NCI-H446 (cell line): ENCODE measurements at places on chromosomes 4 and X.

DNA sequence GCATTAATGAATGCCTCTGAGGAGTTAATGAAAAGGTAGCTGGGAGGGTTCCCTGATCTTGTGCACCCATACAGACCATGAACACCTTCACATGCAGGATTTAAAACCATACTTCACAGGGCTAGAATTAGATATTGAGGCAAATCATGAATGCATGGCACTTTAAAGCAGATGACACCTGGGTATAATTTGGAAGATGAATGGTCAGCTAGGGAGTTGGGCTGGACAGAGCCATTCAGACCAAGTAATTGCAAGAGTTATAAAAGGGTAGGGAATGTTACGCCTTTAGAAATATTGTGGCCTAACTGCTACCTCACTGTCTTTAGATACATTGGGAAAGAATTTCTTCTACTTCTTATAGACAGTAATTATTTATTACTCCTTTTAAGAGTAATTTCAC, 89.1 kb upstream of the ZNF827 start:
- no peak for DNase-seq

DNA sequence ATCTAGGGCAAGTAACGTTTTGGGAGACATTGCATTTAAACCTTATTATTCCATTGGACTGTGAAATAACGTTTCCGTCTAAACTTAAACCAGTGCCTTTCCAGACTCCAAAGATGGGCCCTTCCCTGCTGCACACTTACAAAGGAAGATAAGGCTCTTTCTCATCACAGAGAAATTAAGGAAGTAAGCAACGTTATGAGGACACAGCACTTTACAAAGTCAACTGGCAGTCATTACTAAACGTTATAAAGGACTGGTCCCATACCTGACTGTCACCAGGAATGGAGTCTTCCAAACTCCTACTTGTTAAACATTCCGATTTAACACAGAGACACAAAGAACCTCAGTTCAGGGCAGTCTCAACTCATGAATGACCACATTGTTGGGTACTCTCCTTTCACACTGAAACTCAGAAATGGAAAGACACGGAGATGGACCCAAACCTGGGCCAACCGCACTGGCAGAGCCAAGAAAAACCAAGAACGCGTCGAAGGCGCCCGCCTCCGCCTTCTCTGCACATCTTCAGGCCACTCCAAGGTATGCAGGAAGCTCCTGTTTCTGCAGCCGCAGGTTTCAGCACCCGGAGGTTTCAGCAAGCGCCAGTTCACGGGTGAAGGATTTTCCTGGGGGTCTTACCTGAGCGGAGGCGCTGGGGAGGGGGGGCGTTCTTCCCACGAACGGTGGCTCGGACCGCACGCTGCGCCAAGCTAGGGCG, 670 bp downstream of the PAPSS1 start:
- peak; percentile 23 for DNase-seq

- peak; percentile 29 for DNase-seq
Measured at GRCh38 chrX:119118780-119119395, 8.7 kb downstream of the KIAA1210 start.

DNA sequence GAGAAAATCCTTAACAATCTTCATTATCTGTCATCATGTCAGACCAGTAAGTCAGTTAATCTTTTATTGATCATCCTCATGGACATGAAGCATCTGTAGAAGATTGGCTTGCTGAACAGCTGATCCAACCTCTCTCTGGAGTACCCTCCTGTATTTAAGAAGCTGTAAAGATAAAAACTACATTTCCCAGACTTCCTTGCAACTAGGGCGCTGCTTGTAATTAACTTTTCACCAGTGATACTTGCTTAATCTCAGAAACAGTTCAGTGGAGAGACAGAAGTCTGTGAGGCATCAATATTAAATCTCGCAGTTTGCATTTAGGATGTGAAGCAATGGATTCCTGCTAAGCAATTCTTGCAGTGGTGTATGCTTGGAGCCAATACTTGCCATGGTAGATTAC, 36.0 kb upstream of the SMARCA5 start:
- DNase-seq, result no peak

GRCh38 chr4:88807499-88807898, 109.9 kb upstream of the NAP1L5 start:
- no peak for DNase-seq

GRCh38 chrX:84123585-84123984, 64.4 kb downstream of the RPS6KA6 start:
- DNase-seq, result no peak

DNA sequence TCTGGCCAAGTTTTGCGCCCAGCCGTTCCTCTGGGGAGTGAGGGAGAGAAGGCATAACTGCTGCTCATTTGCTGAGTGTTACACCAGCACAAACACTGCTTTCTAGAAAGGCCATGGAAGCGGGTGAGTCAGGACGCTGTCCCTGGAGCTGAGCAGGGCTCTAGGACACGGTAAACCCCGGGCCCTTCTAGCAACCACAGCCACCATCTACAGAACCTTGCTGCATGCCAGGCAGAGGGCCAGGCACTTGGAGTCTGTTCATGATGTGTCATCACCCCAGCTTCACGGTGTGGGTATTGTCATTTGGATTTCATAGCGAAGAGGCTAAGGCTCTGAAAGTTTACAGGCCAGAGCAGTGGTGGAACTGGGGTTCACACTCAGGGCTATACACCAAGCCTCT, 31.8 kb upstream of the C4orf50 start:
- DNase-seq, result no peak

DNA sequence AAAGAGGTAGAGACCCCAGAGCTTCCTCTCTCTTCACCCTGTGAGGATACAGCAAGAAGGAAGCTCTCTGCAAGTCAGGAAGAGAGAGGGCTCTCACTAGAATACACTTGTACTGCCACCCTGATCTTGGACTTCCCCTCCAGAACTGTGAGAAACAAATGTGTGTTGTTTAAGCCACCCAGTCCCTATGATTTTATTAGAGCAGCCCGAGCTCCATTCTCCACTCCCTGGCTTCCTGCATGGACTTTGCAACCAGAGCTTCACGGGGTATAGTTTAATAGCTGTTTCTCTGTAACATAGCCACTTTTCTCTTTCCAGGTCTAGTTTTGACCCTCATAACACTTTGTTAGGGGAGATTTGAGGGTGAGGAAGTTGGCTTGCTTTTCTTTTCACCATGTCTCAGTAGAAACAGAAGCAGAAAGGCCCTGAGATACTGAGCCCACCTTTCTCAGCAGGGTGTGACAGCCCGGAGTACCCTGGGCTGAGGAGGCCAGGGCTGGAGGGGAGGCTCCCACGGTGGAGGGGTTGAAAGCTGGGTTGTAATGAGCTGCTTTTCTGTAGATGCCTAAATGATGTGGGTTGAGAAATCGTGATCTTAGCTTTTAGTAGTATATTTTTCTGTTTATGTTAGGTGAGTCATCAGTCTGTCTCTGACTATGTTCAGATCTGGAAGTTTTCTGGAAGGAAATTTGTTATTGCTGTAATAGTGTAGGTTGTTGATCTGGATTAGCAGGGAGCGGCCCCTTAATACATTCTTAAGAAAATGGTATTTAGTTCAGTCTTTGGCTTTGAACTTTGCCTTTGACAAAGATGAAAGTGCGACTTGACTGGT, 118.6 kb downstream of the PTTG2 start:
- no peak for DNase-seq

DNA sequence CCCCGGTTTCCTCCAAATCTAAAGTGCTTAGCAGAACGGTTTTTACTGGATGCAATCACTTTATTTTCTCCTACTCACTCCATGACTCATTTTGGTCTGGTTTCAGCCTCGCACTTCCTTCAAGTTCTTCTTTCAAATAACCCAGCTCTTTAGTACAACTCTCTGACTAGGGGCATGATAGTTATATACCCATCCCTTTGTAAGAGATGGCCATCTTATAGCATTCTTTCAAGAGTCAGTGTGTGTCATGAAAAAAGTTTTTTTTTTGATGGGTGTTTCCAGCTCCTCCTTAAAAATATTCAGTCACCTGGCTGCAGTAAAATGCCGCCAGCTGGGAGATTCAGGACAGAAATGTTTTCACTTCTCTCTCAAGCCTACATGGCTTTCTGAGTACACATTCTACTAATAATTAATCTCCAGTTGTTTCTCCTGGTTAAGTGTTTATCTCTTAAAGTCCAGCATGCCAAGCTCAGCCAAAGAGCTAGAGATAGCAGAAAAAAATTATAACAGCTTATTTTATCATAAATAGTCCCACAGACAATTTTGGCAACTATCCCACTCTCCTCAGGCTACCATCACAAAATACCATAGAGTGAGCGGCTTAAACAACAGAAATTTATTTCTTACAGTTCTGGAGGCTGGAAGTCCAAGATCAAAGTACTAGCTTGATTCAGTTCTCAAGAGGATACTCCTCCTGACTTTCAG, 139.3 kb downstream of the GASK1B start:
- no peak for DNase-seq

DNA sequence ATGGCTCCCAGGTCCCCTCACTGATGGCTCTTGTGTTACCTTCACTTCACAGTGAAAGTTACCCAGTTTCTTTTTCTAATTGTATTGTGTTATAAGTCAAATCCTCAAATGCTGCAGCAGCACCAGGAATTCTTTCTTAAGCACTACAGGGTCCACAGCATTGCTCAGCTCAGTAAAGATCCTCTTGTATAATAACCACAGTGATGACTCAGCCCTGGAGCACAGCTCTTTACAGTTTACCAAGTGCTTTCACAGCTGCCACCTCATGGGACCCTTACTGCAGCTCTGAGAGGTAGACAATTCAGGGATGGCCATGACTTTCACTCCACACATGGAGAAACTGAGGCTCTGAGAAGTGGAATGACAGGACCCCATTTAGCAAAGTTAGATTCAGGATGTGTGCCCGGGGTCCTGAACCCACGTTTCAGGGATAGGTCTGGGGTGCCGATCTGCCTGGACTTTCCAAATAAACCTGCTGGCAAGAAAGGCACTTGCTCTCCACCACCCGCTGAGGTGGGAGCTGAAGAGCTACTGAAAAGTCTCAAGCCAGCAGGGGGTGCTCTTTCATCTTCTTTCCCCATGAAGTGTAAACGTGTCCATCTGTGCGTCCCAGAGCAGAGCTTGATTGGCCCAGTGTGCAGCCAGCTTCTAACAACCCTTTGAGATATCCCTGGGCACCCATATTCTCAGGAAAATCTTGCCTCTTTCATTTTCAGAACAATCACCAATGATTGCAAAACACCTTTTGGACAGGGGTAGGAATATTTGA, 35.7 kb upstream of the GABRQ start:
- DNase-seq, result no peak

DNA sequence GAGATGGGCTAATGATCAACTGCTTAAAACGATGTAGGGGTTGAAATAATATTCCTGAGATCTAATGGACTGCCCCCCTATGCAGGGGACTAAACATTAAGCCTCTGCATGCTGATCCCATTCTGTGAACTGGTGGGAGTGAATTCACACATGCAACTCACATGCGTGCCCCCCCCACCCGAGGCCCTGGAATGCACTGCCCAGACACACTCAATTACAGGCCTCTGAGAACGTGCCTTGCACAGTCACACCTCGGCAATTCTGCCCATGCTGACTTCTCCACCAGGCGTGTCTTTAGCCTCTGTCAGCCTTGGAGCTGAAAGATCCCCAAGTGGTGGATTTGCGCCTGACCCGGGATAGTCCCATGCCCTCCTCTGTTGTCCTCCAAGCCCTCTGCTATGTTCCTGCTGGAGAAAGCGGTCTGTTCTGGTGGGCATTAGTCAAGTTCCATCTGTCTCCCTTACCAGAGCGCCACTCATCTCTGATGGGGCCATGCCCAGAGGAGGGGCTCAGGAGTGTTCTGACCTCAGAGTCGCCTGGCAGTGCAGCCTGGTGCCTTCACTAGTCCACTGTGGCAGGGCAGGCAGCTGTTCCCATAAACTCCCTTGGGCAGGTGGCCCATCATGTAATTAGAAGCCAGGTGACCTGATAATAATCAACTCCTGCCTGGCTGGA, 86.5 kb downstream of the DRD5 start:
- DNase-seq, result no peak

GRCh38 chrX:11010476-11010875, 100.7 kb upstream of the HCCS start:
- no peak for DNase-seq

- no peak for DNase-seq
Measured at GRCh38 chr4:8846826-8847225, 24.8 kb downstream of the HMX1 start.

GRCh38 chrX:117969782-117970181, 146.8 kb downstream of the KLHL13 start:
- DNase-seq, result no peak

DNA sequence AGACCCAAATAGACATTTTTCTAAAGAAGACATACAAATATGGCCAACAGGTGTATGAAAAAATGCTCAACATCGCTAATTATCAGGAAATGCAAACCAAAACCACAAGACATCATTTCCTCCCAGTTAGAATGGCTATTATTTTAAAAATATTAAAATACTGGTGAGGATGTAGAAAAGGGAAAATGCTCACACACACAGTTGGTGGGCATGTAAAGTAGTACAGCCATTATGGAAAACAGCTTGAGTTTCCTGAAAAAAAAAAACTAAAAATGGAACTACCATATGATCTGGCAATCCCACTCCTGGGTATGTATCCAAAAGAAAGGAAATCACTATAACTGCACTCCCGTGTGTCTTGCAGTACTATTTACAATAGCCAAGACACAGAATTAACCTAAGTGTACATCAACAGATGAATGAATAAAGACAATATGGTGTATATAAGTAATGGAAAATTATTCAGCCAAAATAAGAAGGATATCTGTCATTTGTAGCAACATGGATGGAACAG, 128.9 kb upstream of the DKK2 start:
- no peak for DNase-seq

DNA sequence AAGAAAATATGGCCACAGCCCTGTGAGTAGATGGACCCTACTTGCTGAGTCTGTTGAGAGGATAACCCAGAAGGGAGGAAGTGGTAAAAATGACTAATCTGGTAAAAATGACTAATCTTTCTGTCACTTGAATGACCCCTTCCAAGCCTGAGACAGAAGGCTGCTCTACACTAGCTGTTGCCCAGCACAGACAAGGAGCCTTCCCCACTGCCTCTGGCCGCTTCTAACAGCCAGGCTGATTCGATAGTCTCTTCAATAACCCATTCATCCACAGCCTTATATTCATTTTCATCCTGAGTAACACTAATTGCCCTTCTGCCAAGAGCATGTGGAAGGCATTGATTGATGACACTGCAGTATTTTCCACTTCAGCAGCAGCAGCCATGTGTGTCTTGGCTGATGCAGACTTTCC, 18.4 kb downstream of the MAGEB17 start:
- no peak for DNase-seq

DNA sequence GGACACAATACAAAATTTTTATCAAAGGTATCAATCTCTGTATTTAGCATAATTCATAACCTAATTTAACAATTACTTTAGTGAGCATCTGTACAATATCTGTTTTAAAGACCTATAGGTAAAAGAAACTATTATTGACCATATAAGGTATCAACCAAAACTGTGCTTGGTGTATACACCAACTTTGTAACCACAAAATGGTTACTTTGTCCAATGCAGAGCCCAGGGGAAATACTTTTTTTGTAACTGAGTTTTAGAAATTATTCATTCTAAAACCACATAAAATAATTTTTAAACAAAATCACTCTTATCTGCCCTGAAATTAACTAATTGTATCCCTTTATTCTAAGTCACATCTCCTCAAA, 5.0 kb downstream of the CXXC4 start:
- DNase-seq, result no peak
